ENCODE measurements at places on chromosomes 3 and 15.

GRCh38 chr3:145079436-145079835 lies 1081.5 kb downstream of the PLOD2 start:
- no peak for DNase-seq

DNA sequence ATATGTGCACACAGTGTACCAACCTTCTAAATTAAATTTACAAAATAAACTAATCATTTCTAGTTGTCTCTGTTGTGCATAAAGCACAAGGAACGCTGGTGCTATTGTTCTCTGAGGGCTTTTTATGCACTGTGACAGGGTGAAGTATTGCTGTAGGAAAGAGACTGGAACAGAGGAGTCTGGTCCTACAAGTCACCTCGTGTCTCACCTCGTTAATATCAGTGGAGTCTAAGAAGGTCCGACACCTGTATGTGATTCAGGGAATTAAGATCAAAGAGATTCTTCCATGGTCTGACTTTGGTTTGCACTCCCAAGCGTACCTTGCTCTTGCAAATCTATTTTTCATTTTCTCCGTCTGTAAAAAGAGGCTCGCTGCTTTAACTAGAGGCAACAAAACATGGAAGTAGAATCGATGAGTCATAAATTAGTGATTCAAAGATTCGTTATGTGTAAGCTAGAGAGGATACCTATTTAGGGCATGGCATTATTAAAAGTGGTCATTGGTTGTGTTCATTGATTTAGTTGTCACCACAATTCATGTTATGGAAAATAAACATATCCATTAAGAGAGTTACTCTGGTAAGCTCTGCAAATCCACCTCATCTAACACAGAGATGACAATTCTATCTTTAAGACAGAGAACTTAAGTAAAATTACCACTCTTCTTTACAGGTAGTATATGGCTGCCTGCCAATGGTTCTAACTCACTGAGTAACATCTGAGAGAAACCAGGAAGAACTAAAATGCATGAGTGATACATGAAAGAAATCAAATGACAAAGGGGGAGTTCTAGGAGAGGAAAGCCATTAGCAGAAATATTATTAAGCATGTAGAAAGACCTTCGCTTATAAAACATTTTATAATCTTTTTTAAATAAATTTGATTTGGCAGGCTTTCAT lies 219.4 kb upstream of the GBE1 start:
- no peak for DNase-seq

DNA sequence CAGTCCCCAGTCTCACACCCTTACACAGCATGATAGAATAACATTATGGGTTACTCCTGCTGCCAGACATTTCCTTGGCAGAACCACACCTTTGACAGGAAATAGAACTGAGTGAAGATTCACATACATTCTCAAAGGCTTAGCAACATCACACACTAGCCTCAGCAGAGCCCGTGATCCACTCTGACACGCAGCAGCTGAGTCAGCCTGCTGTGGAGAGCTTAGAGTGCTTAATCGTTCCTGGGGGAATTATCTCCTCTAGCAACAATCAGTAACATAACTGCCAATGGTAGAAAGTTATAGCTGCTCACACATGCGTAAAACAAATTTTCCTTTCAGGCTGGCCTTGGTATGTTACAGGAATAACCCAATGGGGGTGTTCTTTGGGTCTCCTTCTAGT lies 382.1 kb downstream of the GAP43 start:
- no peak for DNase-seq

- DNase-seq: no peak
These were observed 667 bp downstream of the UMPS start for GRCh38 chr3:124730941-124731297.

DNA sequence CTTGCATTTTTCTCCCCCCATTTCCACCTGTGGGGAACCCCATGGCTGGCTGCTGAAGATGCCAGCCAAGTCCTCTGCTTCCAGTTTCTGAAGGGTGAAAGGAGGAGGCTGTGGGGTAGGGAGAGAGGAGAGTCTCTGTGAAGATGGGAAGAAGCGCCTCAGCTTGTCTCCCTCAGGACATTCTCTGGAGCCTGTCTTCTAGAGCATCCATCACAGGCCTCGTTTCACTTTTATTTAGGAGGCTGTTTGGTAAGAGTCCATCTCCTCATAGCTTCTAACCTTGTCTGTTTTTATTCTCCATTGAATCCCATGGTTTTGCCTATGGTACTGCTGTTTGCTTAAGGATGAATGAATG lies 8.8 kb upstream of the LCTL start:
- no peak for DNase-seq

GRCh38 chr15:45641374-45641781 lies 6.5 kb downstream of the SQOR start:
- DNase-seq: no peak

DNA sequence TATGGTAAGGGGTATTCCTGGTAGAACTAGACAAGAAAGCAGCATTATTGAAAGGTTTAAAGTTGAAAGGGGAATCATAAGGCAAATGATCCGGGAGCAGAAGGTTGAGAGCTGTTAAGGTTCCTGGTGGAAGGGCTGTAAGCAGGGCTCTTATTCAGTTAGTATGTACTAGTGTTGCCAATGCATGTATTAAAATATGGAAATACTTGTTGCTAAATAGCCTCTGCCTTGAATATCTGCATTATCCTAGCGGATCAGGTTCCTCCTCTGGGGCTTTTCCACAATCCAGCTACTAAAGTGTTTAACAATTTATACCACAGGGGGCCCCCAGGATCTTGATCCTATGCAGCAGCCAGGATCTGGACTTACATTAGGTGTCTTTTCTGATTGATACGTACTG lies 7.3 kb upstream of the COPB2 start:
- DNase-seq: no peak

GRCh38 chr15:31345606-31346366 lies 19.2 kb downstream of the KLF13 start:
- no peak for DNase-seq

DNA sequence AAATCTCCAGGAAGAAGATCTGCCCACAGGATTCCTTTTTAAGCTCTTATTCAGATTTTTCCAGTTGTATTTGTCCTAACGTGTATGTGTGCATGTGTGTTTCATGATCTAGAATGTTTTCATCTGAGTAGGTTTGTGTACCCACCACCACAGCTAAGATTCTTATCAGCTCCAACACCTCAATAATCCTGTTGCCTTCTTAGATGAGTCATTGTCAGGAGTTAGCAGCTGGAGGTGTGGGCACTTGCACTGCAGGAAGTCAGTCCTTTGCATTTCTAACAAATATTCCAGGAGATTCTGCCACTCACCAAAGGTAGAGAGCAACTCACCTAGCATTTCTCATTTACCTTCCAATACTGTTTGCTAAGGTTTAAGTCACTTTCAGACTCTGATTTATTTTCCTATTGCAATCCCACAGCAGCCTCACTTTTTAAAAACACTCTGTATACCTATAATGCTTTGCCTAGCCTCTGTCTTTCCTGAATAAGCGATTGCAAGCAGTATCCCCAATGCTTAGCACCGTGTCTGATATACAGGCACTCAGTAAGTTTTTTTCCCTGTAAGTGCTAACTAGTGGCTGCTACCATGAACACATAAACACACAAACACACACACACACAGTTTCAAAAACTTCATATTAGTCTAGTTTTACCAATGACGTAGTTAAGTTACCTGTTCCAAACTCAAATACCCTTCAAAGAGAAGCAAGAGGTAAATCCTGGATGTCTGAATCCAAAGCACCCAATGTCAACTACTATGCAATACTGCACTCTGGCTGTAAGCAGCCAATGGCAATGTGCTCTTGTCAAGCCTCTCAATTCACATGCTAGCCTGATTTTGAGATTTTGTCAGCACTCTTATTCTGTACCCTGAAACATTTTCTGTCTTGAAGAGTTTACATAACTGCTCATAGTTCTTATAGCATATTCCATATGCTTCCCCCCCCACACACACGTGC lies 713.5 kb upstream of the LMCD1 start:
- no peak for DNase-seq

DNA sequence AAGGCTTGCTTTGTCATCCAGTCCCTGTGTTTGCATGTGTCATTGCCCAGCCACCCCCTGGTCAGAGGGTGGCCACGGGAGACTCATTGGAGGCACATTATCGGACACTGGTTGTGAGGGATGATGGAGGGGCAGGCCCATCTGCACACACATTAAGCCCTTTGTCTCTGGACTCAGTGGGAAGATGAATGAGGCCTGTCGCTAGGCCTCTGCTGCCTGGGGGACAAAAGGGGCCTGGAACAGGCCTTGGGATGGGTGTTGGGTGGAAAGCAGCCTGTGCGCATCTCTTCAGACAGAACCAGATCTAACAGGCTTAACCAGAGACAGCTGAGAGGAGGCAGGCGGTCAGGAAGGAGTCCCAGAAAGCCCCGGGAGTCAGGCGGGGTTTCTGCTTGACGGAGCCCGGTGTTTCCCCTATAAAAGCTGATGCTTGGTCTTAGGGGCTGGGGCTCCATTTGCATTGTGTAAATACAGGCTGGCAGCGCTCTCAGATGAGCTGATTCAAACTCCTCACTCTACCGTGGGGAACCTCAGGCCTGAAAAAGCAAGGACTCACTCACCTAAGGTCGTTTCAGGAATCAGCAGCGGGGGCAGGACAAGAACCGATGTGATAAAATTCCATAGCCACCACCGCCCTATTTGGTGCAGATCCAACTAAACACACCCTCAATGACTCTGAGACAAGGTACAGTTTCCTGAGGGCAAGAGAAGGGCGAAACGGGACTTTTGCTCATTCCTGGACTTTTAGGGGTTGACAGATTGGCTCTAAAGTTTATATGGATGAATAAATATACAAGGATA lies 17.1 kb upstream of the SKIC8 start:
- no peak for DNase-seq

DNA sequence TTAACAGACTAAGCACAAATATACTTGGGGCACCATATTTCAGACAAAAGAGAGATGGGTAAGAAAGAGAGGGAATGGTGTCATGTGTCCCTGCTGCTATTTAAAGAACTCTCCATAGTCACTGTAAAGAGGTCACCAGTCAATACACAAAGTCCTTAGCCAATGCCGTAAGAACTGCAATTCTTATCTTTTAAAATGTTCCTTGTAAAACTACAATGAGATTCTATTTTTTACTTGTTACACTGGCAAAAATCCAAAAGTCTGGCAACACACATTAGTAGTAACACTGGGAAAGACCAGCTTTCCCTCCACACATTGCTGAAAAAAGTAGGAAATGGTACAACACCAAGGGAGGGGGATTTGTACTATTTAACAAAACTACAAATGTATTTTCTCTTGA lies 189.4 kb downstream of the TBC1D5 start:
- DNase-seq: no peak

DNA sequence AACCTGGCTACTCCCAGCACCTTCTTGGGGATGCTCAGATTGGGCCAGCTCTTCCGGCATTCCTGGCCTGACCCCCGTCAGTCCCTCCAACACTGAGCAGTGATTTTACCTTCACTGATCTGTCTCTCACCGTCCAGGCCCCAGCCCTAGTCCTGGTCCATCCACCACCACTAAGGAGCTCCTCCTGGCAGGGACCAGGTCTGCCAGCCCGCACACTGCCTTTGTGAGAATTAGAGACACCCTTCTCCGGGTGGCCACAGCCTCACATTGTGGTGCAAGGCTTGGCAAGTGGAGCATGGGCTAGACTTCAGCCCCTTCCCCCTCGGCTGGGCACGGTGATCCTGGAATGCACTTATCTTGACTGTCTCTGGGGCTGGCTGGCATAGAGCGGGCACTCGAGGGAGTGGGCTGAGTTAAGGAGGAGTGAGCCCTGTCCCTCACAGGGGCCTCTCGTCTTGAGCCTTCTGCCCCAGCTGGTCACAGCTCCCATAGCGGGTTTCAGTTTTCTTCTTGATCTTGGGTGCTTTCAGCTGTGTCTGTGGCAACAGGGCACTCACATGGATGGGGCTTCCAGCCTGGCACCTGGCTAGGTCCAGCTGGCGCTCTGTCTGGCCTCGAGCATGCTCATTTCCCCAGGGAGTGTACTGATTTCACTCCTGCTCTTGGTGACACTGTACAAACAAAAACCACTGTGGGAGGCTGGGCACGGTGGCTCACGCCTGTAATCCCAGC lies 53.9 kb downstream of the LINGO1 start:
- no peak for DNase-seq

DNA sequence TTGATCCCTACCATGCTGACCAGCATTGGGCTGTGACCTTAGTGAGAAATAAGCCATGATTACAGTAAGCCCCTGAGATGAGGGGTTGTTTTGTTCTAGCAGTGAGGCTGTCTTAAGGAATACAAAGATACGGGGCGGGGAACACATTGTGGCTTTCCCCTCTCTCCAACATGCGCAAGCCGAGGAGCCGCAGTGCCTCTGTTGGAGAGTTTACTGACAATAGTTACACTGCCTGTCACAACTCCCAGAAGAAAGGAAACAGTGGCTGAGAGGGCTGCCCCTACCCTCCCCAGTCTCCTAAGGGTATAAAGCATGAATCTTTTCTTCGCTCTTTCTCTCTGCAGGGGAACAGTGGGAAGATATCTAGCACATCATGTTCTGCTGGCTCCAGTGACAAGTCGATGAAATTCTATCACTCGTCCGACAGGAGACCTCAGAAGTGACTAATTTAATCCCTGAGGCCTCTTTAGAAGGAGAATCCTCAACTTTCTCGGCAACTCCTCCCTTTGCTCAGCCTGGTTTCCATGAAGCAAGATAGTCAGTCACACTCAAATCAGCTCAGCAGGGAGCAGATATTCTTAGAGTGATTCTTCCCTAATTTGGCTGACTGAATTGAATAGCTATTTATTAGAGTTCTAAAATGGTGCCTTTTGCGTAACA lies 409.0 kb upstream of the PROK2 start:
- DNase-seq: no peak

GRCh38 chr15:47862402-47862801 lies 145.1 kb downstream of the SEMA6D start:
- DNase-seq: no peak

- DNase-seq: no peak
These were observed 5.8 kb downstream of the EFCC1 start for GRCh38 chr3:129006864-129007263.

- DNase-seq: peak; percentile 30
These were observed 54.7 kb downstream of the FAM81A start for GRCh38 chr15:59492389-59493377.

DNA sequence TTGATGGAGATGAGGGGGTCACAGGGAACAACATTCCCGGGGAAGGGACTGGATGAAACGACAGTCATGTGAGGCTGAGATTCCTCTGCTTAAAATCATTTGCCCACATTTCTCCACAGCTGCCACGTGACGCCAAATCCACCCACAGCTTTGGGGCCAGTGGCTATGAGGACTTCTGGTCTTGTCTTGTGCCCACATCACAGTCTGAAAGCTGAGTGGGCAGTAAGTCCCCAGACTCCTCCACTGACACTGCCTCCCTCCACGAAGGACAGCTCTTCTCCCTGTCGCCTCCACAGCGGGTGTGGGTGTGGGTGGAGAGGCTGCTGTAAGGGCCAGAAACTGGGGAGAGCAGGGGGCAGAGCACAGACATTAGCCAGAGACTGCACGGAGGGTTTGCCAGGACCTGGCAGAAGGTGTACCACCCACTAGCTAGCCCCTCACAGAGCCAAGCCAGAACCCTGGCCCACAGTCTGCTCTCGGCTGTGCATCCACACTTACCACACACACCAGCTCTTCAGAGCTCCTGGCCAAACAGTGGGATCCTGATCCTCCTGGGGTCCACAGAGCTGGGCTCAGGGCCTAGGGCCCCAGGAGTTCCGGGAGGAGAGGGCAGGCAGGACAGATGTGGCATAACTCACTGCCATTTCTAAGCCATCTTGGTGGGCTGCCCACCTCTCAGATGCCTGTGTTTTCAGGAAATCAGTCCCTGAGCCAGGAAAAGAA lies 24.2 kb downstream of the RAB6B start:
- DNase-seq: no peak
